Temporal lobe (tissue), 4 donors: ENCODE measurements at places on chromosomes 12 and 14. TPM values are rescaled to one million over a fixed set of nuclear protein-coding genes. Genes with fewer than 3 reads are reported as not detected.

The RD3L gene
- total RNA-seq: not detected

The PIK3C2G gene
- total RNA-seq: 0.74 TPM

The AICDA gene
- not detected for total RNA-seq

The PPM1A gene
- 65.6 TPM for total RNA-seq

The CEP83 gene
- total RNA-seq: 17.7 TPM

The MRPL42 gene
- 72.8 TPM for total RNA-seq
